Colonic mucosa (tissue), 4 donors: ENCODE measurements at places on chromosomes 3 and 15. TPM values are rescaled to one million over a fixed set of nuclear protein-coding genes. Genes with fewer than 3 reads are reported as not detected.

Gene LTF
- 1.0 TPM for total RNA-seq

DNA sequence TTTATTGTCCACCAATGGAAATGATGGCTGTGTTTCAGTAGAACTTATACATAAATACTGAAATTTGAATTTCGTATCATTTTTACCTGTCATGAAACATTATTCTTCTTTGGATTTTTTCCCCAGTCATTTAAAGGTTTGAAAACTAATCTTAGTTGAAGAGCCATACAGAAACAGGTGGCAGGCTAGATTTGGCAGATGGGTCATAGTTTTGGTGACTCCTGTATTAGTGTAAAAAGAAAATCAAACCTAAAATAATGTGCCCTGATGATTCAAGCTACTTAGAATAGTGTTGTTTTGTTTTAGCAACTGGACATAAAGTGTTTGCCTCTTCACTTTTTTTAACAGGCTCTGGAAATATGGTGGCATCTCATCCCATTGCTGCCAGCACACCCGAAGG lies 68.9 kb downstream of the SIDT1 start:
- no peak overlapping the region for H3K4me3 ChIP-seq
- no peaks in the 10 kb centered on the region for H3K4me1 ChIP-seq
- no peak overlapping the region for H3K27ac ChIP-seq
- DNase-seq = no peak
- H3K27me3 ChIP-seq = no peaks in the 10 kb centered on the region

Gene CTXN2
- 0.16 TPM for total RNA-seq

Gene CALML4
- 126 TPM for total RNA-seq

Gene PLS1
- total RNA-seq = 418 TPM

Gene COX5A
- 563 TPM for total RNA-seq

DNA sequence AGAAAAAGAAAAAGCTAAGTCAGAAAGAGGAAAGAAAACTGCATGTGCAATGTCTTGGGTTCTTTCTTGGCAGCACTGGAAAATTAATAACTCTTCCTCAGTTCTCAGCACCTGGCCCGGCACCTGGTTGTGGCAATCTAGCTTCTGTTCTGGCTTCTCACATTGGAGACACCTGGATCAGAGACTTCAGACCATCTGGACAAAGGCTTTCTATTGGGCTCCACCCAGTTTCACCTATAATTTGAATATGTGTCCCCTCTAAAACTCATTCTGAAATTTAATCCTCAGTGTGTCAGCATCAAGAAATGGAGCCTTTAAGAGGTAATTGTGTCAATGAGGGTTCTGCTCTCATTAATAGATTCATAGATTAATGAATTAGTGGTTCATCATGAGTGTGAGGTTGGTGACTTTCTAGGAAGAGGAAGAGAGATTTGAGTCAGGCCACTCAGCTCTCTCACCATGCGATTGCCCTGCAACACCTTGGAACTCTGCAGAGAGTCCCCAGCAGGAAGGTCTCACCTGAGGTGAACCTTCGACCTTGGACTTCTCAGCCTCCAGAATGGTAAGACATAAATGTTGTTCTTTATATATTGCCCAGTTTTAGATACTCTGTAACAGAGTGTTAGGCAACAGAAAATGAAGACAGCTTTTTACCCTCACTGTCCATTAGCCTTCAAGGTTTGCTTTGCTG lies 679.9 kb downstream of the NTRK3 start:
- no peak overlapping the region for H3K27ac ChIP-seq
- no peaks in the 10 kb centered on the region for H3K36me3 ChIP-seq
- H3K4me3 ChIP-seq = no peak overlapping the region
- H3K27me3 ChIP-seq = no peaks in the 10 kb centered on the region

- no peak for DNase-seq
- no peaks in the 10 kb centered on the region for H3K36me3 ChIP-seq
- H3K27me3 ChIP-seq = no peaks in the 10 kb centered on the region
These were observed 1.6 kb downstream of the GP9 start for GRCh38 chr3:129061888-129062834.

GRCh38 chr3:13544293-13544831 lies 4.6 kb upstream of the FBLN2 start:
- no peaks in the 10 kb centered on the region for H3K4me1 ChIP-seq
- peaks cover 8% of the 10 kb centered on the region for H3K27me3 ChIP-seq
- no peak overlapping the region for H3K27ac ChIP-seq
- no peak for DNase-seq
- H3K4me3 ChIP-seq = no peak overlapping the region

Gene RHCG
- 0.48 TPM for total RNA-seq

- H3K27ac ChIP-seq = no peak overlapping the region
- no peak overlapping the region for H3K4me3 ChIP-seq
- no peaks in the 10 kb centered on the region for H3K36me3 ChIP-seq
- peaks cover 9% of the 10 kb centered on the region for H3K4me1 ChIP-seq
These were observed 5.5 kb upstream of the LEKR1 start for GRCh38 chr3:156820692-156821080.

DNA sequence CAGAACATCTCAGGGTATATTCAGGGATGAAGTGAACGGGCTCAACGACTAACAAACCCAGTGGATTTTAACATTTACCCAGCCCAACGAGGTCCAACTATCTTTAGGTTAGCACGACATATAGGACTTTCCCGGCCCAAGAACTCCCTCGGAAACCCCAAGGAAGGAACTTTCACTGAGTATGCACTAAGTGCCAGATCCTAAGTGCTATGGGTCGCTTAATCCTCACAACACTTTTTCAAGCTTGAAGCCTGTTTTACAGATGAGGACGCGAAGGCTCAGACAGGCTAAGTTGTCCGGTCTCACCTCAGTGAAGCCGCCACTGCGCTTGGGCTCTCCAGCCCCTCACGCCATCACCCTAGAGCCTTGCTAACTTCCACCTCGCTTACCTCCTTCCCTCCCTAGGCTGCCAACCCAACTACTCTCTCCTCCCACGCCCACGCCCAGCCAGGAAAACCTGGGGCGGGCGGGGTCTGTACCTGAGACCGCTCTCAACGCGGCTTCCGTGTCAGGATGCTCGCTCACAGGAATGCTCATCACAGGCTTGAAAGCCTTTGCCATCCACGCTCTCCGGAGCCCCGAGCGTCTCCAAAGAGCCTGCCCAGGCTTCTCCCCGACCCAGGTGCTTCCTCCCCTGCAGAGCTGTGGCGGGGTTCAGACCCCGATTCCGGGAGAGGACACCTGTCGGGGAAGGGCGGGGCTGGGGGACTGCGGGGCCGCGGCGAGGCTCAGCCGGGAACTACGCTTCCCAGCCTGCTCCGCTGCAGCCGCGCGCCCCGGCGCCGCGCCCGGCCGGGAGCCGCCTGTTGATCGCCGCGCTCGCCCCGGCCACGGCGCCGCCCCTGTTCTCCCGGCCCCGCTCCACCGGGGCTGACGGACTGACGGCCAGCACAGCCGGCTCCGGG lies at the start of gene TMOD2:
Gene TMOD2 (plus strand): TSS at position 806 of the 905 bp plus-strand sequence. CDS start 14,845 bp downstream, outside the sequence.
- no peak within 1 kb of the TSS for H3K27ac ChIP-seq
- peak within 1 kb of the TSS; percentile 61 for H3K4me3 ChIP-seq
- no peaks in the 10 kb centered on the region for H3K4me1 ChIP-seq
- H3K27me3 ChIP-seq = no peaks in the 10 kb centered on the region
- DNase-seq = peak; percentile 64
- no peaks in the 10 kb centered on the region for H3K36me3 ChIP-seq

DNA sequence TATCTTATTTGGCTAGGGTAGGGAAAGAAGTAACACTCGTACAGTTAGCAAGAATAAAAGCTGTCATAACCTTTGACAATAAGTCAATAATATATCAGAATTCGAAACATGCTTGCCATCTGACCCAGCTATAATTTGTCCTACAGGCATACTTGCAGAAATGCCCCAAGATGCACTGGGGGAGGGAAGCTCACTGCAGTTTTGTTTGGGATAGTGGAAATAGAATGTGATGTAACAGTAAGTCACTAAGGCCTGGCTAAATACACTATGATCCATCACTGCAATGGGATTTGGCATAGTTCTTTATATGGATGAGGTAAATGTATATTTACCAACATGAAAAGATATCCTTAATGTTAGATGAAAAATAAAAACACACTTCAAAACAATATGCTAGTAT lies 25.5 kb upstream of the TMOD3 start:
- no peak overlapping the region for H3K4me3 ChIP-seq
- no peaks in the 10 kb centered on the region for H3K36me3 ChIP-seq
- no peaks in the 10 kb centered on the region for H3K27me3 ChIP-seq
- no peak for DNase-seq
- no peak overlapping the region for H3K27ac ChIP-seq

GRCh38 chr3:21991061-21991460 lies 240.1 kb upstream of the ZNF385D start:
- no peak overlapping the region for H3K27ac ChIP-seq
- no peaks in the 10 kb centered on the region for H3K27me3 ChIP-seq
- no peaks in the 10 kb centered on the region for H3K36me3 ChIP-seq
- no peak overlapping the region for H3K4me3 ChIP-seq
- no peak for DNase-seq

DNA sequence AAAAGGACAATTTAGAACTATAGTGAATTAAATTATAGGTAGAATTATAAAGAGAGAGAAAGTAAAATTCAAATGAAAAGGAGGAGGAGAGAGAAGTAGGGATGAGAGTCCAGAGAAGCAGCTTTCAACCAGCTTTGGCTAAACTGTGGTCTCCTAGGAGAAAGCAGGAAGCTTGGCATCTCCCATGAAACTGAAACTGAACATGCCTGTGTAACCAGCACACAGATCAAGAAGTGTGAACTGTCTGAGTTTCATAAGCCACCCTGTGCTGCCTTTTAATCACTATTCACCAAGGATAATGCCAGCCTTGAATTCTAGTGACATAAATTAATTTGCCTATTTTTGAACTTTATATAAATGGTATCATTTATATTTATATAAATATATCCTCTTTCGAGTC lies 128.5 kb downstream of the MYRIP start:
- no peak for DNase-seq
- H3K4me3 ChIP-seq = no peak overlapping the region
- no peaks in the 10 kb centered on the region for H3K36me3 ChIP-seq
- no peak overlapping the region for H3K27ac ChIP-seq

- no peaks in the 10 kb centered on the region for H3K36me3 ChIP-seq
- no peak overlapping the region for H3K4me3 ChIP-seq
- H3K4me1 ChIP-seq = no peaks in the 10 kb centered on the region
- H3K27ac ChIP-seq = no peak overlapping the region
- no peaks in the 10 kb centered on the region for H3K27me3 ChIP-seq
These were observed 988.0 kb downstream of the SQOR start for GRCh38 chr15:46622851-46623250.

GRCh38 chr3:170352936-170353335 lies 4.6 kb upstream of the SKIL start:
- H3K36me3 ChIP-seq = no peaks in the 10 kb centered on the region
- H3K27me3 ChIP-seq = no peaks in the 10 kb centered on the region
- no peak overlapping the region for H3K27ac ChIP-seq

DNA sequence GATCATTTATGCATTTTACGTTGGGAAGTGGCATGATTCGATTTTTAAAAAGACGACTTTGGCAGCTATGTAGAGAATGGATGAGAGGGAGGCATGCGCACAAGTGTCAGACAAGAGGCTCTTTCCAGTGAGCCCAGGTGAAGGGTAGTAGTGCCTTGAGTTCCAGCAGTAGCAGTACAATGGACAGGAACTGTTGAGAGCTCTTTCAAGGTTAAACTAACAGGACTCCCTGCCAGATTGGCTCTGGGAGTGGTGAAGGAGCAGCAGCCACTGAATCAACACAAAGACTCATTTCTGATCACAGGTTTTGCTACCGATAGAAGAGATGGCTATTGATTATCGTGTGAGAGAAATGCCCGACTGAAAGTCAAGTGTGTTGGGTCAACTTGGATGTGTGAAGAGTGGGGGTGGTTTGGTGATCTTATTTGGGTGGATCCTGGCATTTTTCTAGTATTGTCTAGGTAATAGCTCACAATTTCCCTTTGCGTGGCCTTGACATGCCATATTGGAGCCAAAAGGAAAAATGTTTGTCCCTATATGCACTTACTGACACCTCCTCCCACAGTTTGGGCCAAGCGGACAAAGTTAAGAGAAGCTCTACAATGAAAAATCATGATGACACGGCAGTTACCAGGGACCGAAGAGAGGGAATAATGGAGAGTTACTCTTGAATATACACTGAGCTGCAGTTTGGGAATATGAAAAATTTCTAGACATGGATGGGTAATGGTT lies 81.6 kb upstream of the MDFIC2 start:
- H3K4me1 ChIP-seq = no peaks in the 10 kb centered on the region
- H3K27me3 ChIP-seq = no peaks in the 10 kb centered on the region
- H3K36me3 ChIP-seq = no peaks in the 10 kb centered on the region

DNA sequence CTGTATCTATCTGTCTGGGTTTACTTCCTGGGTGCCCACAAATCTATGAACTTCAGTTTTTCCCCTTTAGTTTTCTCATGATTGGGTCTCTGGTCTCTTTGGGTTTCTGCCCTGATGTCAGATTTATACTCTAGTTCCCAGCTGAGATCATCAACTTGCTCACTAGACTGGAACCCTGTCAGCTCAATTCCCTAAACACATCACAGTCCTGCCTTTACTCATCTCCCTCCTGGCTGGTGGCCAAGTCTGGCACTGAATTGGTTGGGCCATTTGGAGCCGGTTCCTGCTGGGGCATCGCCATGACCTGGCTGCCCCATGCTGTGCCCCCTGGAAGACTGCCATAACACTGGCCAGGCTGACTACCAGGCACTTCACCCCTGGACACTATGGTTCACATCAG lies 345.3 kb downstream of the CHST2 start:
- no peaks in the 10 kb centered on the region for H3K36me3 ChIP-seq
- DNase-seq = peak; percentile 58
- no peaks in the 10 kb centered on the region for H3K27me3 ChIP-seq
- peak overlapping the region; percentile 60 for H3K27ac ChIP-seq
- H3K4me3 ChIP-seq = no peak overlapping the region

- H3K4me1 ChIP-seq = no peaks in the 10 kb centered on the region
- DNase-seq = no peak
- H3K27ac ChIP-seq = no peak overlapping the region
- H3K27me3 ChIP-seq = no peaks in the 10 kb centered on the region
These were observed 774.7 kb downstream of the MECOM start for GRCh38 chr3:168888781-168889180.

- H3K27ac ChIP-seq = no peak overlapping the region
- no peaks in the 10 kb centered on the region for H3K4me1 ChIP-seq
- H3K27me3 ChIP-seq = no peaks in the 10 kb centered on the region
- no peaks in the 10 kb centered on the region for H3K36me3 ChIP-seq
These were observed 322.2 kb upstream of the SATB1 start for GRCh38 chr3:18747383-18747782.

DNA sequence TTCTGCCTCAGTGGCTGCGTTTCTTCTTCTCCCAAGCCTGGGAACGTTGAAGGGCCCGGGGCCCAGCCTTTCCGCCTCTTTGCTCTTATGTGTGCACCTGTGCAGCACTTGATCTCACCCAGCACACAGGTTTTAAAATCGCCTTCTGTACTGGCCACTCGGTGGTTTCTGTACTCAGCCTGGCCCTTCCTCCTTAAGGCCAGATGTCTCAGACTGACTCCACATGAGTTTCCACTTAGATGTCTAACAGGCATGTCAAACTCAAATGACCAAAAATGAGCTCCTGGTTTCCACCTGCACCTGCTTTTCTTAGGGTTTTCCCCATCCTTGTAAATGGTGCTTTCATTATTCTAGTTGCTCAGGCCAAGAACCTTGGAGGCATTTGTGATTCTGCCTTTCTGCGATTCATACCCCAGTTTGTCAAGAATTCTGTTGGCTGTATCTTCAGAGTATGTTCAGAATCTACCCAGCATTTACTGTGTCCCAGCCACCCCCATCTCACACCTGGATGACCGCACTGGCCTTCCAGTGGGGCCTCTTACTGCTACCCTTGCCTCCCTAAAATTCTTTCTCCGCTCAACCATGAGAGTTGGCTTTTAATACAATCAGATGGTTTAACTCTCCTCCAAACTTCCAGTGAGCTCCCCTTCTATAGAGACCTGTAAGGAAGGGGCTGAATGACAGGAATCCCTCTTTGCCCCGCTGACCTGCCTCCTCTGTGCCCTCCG lies 2.2 kb upstream of the TRAK1 start:
- DNase-seq = no peak
- peaks cover 4% of the 10 kb centered on the region for H3K4me1 ChIP-seq
- no peaks in the 10 kb centered on the region for H3K36me3 ChIP-seq
- H3K27ac ChIP-seq = no peak overlapping the region
- no peak overlapping the region for H3K4me3 ChIP-seq
